Activated T-cell treated with anti-CD3 and anti-CD28 coated beads for 48 hours (primary cell): ENCODE measurements at places on chromosomes 6 and 20.

- no peak for DNase-seq
These were observed 60.8 kb upstream of the RPS6KA2 start for GRCh38 chr6:166687879-166688205.

GRCh38 chr6:23985015-23985414, 141.0 kb upstream of the NRSN1 start:
- DNase-seq = no peak

DNA sequence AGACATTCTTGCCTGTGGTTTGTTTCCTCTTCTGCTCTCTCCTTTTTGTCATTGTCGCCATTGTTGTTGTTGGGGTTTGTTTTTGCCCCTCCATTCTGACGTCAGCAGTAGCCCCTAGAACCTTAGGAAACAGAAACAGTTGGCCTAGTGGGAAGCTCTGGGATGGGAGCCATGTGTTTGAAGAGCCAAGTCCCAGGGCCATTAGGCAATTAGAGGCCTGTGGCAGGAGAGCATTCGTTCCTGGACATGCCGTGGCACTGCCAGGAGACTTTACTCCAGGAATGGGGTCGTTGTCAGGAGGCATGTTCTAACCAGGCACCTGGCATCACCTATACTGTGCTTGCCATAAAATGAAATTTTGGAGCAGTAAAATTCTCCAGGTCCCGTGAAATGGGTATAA, 39.7 kb downstream of the PPARD start:
- no peak for DNase-seq

DNA sequence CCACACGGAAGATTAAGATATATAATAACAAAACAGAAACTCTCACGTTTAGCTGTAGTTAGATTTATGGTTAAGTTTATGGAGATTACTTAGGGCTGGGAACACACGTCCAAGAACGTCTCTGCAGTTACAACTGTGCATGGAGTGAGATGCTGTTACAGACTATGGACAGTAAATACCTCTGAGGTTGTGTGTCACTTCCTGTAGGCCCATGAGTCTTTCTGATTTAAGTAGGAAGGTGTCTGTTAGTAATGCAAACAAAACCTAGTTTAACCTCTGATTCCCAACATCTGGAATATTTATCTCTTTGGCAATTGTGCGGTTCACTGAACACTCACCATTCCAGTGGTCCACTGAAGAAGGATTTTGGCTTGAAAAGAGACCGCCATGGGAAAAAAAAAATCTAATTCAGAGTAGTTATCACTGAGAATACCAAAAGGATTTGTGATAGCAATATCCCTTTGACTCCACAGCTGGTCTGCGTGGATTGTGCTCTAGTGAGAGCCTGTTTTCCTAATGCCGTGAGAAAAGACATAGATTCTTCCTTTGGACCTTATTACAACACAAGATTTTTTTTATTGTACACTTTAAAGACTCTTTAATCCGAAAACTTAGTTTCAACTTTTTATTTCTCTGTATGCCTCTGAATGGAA, 478.2 kb upstream of the CITED2 start:
- no peak for DNase-seq

GRCh38 chr20:9978397-9979004, 56.3 kb upstream of the ANKEF1 start:
- no peak for DNase-seq

GRCh38 chr20:1562622-1563021, 5.1 kb upstream of the SIRPD start:
- DNase-seq = no peak

DNA sequence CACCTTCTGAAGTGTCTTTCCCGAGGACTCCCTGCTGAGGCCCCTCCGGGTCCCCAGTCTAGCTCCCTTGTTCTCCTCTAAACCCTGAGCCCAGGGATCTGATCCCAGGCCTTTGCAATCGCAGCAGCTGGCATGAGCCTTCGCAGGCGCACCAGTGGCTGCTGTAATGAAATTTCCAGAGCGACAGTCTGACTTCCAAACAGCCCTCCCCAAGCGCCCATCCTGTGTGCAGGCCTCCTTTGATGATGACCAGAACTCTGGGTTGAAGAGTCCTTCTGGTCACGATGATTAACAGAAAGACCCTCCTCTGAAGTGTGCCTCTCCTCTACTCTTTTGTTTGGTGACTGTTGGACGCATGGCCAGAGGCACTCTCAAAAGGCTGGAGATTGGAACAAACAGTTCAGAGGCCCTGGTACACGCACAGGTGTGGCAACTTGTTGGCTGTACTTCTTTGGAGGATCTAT, 89.1 kb upstream of the MPC1 start:
- DNase-seq = no peak

DNA sequence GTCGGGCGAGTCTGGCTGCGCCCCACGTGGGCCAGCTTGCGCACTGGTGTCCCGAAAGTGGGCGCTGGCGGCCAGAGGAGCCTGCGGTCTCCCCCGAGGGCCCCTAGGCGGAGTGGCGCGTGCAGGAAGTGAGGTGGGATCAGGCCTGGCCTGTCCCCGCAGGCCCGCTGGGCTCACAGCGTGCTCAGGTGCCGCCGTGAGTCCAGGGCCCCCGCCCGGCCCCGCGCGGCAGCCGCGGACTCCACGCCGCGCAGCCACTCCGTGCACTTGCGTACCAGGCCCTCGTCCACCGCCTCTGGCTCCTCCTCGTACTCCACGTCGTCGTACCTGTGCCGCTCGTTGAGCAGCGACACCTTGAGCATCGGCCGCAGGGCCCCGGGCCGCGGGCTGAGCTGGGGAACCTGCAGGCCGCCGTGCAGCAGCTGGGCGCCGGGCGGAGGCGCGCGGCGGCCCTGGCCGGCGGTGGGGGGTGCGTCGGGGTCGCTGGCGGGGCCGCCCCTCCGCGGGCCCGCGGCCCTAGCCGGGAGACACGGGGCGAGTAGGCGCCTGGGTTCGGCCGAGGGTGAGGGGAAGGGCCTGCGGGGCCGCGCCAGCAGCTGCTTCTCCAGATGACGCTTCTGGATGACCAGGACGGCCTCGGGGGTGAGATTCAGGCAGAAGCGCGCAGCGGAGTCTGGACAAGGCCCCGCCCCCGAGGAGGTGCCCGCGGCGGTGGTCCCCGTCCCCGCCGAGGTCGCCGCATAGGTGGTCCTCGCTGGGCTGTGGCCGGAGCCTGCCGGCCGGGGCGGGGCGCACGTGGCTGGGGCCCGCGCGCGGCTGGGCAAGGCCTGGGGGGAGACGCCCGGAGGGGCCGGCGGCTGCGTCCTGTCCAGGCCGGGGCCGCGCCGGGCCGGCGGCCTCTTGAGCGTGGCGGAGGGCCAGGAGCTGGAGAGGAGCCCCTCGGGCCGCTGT, 835 bp downstream of the PRR18 start:
- no peak for DNase-seq

GRCh38 chr6:130098317-130098716, 79.9 kb downstream of the L3MBTL3 start:
- DNase-seq = no peak

DNA sequence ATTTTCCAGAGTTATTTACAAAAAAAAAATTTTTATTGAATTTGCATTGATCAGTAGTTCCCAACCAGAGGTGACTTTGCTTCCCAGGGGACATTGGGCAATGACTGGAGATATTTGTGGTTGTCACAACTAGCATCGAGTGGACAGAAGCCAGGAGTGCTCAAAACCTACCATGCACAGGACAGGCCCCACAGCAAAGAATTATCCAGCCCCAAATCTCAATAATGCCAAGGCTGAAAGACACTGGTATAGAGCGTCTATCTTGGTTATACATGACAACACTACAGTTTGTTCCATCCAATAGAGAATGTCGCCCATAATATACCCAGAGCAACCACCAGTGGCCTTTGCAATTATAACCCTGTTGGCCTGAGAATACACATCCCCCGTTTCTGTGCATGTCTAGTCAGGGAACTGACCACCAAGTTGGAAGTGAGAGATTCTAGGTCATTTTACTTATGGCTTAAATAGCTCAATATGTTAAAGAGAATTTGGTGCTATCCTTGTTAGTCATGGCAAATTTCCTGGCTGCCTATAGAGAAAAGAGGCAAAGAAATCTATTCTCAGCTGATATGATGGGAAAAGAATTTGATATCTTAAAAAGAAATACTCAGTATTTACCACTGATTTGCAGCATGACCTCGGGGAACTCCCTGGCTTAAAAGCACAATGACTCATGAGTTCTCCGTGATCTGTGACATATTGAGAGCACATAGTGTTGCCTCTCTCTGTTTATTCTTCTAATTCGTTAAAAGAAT, 76.0 kb upstream of the ADTRP start:
- no peak for DNase-seq

DNA sequence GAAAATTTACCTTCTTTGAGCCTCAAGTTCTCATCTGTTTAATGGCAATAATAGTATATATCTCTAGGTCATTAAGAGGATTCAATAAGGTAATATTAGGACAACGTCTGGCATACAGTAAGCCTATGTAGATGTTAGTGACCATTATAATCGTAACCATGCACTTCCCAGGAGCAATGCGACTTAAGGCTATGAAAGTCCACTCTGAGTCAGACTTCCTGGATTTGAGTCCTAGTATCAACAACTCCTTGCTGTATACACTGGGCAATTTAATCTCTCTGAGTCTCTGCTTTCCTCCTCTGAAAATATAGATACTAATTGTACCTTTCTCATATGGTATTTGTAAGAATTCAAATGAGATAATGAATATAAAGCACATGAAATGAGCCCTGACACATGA, 168.1 kb upstream of the HDDC2 start:
- no peak for DNase-seq

GRCh38 chr6:68126089-68126749, 508.9 kb upstream of the ADGRB3 start:
- DNase-seq = no peak

DNA sequence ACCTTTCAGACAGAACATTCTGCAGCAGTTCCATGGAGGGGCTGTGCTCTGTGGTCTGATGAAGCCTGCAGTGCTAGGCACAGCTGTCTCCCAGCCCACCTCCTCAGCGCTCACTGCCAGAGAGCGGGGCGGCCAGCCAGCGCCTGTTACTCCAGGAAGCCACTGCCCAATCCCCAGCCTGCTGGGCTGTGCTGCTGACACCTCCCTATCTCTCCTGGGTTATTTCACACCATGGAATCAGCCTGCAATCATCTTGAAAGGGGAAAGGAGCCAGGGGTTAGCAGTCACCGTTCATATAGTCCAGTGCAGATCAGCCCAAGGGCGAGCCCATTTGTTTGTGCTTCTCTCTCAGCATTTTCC, 46.3 kb upstream of the NHSL1 start:
- no peak for DNase-seq

DNA sequence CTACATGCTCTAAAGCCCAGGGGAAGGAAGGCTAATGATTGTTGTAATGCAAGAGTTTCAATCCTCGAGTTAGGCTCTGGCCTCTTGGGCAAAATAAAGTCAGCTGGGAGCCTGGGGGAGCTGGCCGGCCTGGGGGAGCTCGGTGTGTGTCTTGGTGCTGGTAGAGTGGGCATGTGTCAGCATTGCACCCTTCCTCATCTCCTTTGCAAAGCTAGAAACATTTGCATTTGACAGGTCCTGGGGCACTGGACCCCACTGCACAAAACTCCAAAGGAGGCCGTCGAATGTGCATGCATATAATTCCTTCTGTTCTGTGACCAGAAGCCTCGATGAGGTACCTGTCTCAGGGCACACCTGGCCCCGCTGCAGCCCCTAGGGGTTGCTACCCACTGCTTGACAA, 74.6 kb upstream of the SLC22A23 start:
- no peak for DNase-seq

GRCh38 chr6:124963416-124963785, 1.2 kb downstream of the RNF217 start:
- DNase-seq = no peak

GRCh38 chr6:87820343-87820984, 118.4 kb upstream of the AKIRIN2 start:
- DNase-seq = no peak

DNA sequence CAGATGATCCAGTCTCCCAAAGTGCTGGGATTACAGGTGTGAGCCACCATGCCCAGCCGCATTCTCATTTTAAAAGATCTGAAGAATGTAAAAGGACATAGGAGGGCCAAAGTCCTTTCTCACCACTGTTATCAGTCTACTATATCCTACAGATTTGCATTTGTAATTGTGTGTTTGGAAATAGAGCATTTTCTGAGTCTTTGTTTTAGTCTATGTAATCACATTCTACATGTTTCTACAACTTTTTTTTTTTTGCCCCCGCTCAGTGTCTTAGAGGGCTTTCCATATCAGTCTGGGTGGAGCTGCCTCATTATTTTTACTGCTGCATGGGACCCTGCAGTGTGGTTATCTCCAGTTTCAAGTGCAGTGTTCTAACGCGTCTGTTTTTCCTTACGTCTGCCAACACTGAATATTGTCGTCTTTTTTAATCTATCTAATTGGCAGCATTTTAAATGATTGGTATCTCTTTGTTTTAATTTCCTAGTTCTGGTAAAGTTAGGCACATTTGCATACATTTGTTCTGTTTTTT, 7.8 kb downstream of the CUL9 start:
- no peak for DNase-seq

- DNase-seq = no peak
These were observed 2.8 kb downstream of the FOXS1 start for GRCh38 chr20:31842471-31843157.

- DNase-seq = no peak
These were observed 10.6 kb downstream of the PFDN4 start for GRCh38 chr20:54218470-54218869.

- no peak for DNase-seq
These were observed 3.2 kb downstream of the GNAS start for GRCh38 chr20:58855506-58856389.

GRCh38 chr6:148441454-148441911, 98.8 kb downstream of the SASH1 start:
- DNase-seq = no peak

GRCh38 chr20:63364801-63365585, 3.8 kb upstream of the CHRNA4 start:
- DNase-seq = no peak

GRCh38 chr20:56447227-56447626, 21.2 kb upstream of the RTF2 start:
- DNase-seq = no peak

- no peak for DNase-seq
These were observed 71.1 kb downstream of the FIG4 start for GRCh38 chr6:109762166-109762565.

DNA sequence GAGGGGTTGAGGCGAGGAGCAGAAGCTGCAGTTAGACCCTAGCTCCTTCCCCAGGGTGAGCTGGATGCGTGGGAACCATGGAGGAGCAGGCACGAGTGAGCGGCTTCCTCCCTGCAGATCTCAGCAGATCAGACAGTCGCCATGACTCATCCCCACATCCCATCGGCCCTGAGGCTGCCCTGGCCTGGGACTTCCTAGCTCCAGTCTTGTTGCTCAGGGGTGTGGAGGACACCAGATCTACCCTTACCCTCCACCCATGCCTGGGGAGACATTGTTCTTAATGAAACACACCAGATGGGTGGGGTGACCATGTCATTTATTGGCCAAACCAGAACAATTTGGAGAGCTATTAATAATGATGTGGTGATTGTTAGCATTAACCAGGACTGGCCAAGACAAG, 36.3 kb upstream of the TGM2 start:
- no peak for DNase-seq

- no peak for DNase-seq
These were observed 23.6 kb downstream of the NEDD9 start for GRCh38 chr6:11208854-11209253.

GRCh38 chr20:44034451-44034850, 119.8 kb downstream of the TOX2 start:
- no peak for DNase-seq

- DNase-seq = peak; percentile 25
These were observed at the start of gene SNAP25 for GRCh38 chr20:10218536-10219451. Gene SNAP25 (plus strand): TSS chr20:10218830. CDS start chr20:10275492, 56,662 bp downstream.

- no peak for DNase-seq
These were observed 72.2 kb upstream of the MPC1 start for GRCh38 chr6:166454692-166455515.

- DNase-seq = no peak
These were observed 1.0 kb upstream of the APMAP start for GRCh38 chr20:24993337-24994185.
